ENCODE measurements at places on chromosomes 11 and 22.
A peak's percentile ranks its signal among the peaks of the same experiment; 100 is the strongest.

GRCh38 chr22:19984851-19985811 is 31.5 kb downstream of the ARVCF start:
- no peak for DNase-seq

DNA sequence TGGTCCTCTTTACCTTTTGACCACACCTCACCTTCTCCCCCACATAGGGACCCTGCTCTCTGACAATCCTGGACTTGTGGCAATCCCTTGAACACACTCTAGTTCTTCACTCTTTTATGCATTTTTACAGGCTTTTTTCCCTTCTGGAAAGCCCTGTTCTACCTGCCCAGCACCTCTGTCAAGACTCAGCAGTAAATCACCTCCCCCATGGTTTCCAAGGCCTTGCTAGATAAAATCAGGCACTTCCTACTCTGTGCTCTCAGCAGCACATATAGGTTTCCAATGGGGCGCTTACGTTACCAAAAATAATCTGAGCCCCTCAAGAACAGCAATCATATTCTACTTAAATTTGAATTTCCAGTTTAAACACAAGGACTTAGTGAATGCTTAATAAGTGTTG is 53.9 kb downstream of the ETS1 start:
- no peak for DNase-seq

- DNase-seq = no peak
Observed at GRCh38 chr11:65384301-65384889, 1.9 kb upstream of the SLC25A45 start.

DNA sequence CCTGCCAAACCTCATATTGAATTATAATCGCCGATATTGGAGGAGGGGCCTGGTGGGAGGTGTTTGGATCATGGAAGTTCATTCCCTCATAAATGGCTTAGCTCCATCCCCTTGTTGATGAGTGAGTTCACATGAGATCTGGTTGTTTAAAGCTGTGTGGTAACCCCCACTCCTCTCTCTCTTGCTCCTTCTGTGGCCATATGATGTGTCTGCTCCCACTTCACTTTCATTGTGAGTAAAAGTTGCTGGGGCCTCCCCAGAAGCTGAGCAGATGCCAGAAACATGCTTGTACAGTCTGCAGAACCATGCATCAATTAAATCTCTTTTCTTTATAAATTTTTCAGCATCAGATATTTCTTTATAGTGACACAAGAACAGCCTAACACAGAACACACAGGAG is 929.0 kb upstream of the FAT3 start:
- DNase-seq = no peak

DNA sequence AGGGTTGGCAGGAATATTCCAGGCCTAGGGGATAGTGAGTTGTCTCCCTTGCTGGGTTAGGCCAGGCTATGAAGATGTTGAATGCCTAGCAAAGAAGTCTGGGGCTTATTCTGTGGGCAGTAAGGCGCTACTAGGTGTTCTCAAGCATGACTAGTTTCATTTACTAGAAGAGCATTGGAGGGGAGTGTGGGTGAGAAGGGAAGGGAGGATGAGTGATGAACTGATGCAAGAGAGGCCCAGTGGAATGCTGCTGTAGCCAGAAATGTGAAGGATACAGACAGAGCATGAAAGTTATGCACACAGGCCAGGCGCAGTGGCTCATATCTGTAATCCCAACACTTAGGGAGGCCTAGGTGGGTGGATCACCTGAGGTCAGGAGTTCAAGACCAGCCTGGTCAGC is 33.5 kb downstream of the POU2F3 start:
- no peak for DNase-seq

DNA sequence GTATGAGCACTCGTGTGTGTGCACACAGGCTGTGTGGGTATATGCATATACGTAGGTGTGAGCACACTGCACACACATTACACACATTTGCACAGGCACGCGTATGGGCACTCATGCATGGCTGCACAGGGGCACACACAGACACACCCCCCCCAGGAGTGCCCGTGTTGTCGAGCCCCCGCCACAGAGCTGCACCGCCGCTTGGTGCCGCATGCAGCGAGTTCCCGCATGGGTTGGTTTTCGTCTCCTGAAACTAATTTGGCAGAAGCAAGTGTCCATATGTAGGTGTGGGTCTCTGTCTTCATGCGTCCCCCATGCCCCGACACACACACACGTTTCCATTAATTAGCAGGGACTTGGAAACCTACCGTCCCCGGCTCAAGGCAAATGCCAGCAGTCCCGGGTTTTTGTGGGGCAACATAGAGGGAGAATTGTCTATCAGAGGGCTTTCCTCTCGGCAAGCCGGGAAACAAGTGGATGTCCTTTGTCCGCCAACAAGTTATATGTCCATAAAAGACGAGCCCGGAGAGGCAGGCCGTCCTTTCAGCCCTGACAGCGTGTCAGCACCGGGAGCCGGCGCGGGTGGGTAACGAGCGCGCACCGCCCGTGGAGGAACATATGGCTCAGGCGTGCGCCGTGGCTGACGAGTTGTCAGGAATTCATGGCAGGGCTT is 1291.7 kb downstream of the BRD1 start:
- DNase-seq = no peak

- DNase-seq = no peak
Observed at GRCh38 chr11:72741429-72741833, 10.8 kb downstream of the ARAP1 start.

DNA sequence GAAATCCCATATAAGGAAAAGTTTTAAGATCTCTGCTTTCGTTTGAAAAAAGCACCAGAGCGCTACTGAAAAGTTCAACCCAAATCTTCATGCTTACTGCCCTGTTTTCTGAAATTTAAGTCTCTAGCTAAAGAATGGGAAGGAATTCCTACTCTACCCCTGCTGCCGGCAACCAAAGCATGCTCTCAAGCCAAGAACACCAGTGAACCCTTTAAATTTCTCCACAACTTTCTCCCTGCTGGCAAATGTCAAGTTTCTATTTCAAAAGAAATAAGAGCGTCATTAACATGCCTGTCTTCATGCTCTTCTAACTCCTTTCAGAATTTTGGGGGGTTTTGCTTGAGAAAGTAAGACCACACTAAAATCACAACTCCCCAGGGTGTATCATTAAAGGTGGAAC is 6.8 kb upstream of the SMCO4 start:
- no peak for DNase-seq

- DNase-seq = no peak
Observed at GRCh38 chr11:115924744-115925567, 420.7 kb upstream of the CADM1 start.

DNA sequence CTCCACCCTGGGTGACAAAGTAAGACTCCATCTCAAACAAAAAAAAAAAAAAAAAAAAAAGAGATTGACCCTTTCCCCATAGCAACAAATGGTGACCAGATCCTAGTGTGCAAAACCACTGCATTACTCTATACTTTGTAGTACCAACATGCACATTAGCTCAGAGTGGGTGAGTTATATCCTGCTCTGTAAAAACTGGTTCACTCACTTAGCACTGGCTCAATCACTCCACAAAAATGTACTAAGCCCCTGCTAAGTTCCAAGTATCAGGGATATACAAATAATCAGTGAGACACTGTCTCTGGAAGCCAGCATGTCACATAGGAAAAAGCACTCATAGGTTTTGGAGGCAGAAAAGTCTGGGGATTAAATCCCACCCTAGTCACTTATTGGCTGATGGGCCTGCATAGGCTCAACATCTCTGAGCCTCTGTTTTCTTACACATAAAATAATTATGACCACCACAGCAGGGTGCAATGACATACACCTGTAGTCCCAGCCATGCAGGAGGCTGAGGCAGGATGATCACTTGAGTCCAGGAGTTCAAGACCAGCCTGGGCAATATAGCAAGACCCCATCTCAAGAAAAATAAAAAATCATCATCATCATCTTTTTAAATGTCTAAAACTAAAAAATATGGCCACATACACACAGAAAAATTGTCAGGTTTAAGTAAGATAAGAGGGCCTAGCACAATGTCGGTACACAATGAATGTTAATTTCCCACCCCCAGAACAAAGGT is 11.9 kb downstream of the FAM168A start:
- no peak for DNase-seq

- DNase-seq = no peak
Observed at GRCh38 chr11:47391711-47392432, 13.5 kb upstream of the SPI1 start.

DNA sequence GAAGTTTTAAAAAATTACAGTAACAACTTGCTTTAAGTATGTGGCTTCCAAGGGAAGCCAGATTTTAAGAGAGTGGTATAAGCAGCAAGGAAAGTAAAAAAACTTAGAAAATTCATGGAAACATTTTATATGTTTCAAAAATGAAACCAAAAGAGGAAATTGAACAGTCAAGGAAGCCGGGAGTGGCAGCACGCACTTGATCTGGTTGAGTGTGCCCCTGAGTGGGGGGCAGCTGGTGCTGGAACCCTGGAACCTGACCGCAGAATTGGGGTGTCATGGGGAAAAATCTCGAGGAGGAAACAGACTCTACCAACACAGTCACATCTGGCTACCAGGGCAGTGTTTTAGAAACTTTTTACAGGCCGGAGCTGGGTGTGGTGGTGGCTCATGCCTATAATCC is 14.0 kb downstream of the MICALL1 start:
- DNase-seq = no peak

GRCh38 chr11:120028181-120028896 is 109.6 kb downstream of the TRIM29 start:
- DNase-seq = no peak

- no peak for DNase-seq
Observed at GRCh38 chr22:23152238-23153114, 7.2 kb downstream of the RAB36 start.

DNA sequence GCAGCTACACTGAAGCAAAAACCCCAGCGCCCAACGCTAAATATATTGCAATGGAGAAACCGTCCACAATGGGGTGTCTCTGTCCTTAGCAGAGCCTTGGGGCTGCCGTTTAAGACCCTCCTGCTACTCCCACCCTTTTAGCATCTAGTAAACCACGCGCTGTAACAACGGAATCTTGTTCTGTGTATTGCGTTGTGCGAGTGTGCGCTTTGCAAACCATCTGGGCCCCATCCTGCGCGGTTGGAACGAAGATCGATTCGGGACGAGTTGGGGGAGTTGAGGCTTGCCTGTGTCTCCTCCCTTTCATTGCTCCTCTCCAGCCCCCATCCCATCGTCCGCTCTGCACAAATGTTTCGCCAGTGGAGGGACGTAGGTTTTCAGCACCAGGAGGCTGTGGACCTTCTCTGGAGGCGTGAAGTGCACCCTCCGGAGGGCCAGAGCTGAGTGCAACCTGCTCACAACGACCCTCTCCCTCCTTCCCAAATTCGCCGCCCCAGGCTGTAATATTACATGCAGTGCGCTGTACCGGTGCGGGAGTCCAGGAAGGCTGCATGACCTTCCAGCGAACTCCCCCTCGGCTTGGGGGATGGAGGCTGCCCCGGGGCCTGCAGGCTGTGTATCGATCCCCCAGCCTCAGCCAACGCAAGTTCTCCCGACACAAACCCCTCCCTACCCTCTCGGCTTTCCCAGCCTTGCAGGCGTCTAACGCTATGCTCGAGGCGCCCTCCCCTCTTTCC is 1.6 kb upstream of the KMT2A start:
- no peak for DNase-seq

GRCh38 chr11:46948378-46949131 is 12.0 kb downstream of the CSTPP1 start:
- DNase-seq = no peak

GRCh38 chr11:84247129-84247528 is 961.0 kb upstream of the CCDC90B start:
- no peak for DNase-seq

GRCh38 chr11:69526453-69526810 is 45.0 kb downstream of the LINC01488 start:
- DNase-seq = no peak

GRCh38 chr22:48845356-48845936 is 982.2 kb downstream of the BRD1 start:
- DNase-seq = no peak

DNA sequence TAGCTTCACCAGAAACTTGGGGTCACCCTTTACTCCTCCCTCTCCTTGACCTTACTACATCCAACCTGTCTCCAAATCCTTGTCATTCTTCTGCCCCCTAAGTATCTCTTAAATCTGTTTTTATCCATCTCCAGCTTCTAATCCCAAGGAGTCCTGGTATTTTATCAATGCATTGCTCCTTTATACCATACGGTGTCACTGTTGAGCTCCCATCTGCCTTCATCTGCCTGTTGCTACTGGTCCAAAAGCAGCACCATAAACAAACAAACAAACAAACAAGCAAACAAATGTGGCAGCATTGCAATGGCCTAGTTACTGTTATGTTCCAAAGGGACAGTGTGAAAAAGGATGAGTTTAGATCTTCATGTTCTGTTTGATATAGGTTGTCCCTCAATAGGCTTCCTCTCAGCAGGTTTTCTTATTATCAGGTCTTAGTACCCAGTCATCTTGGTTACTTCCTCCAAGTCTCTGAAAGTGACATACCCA is 34.2 kb downstream of the DNHD1 start:
- peak; percentile 79 for DNase-seq

- no peak for DNase-seq
Observed at GRCh38 chr22:25896098-25896497, 154.1 kb downstream of the MYO18B start.

DNA sequence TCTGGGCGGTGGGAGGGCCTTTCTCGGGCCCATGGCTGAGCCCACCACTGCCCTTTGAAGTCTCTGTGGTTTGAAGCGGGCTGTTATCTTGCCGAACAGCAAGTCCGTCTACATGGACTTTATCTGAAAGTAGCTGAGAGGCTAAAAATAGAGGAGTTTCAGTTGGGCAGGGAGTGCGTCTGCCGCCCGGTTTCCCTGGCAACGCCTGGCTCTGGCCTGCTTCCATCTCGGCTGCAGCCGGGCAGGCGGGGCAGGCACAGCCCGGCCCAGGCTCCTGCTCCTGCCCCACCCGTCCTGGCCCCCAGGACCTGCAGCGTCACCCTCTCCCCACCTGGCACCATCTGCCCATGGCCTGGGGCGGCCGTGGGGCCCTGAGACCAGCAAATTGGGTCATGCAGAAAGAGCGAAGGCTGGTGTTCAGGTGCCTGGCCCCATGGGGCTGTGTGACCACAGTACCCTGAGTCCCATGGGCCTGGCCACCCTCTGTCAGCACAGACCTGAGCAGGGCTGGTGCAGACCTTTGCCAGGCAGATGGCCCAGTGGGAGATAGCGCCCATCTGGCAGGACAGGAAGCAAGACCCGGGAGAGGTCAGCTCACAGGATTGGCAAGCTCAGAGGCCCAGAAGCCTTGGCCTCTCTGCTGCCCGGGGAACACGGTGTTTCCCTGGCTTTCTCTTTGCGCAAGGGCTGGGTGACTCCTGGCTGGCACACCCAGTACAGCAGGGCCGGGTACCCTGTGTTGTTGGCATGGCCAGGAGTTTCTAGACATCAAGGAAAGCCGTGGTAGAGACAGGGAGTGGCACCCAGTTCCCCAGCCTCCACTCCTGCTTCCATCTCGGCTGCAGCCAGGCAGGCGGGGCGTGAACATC is 79.1 kb upstream of the KCNQ1OT1 start:
- peak; percentile 39 for DNase-seq

- no peak for DNase-seq
Observed at GRCh38 chr22:39276440-39277141, 31.8 kb upstream of the PDGFB start.

All from A549 (cell line).